Left renal cortex interstitium (tissue), 4 donors: ENCODE measurements at places on chromosomes 2 and 18.

DNA sequence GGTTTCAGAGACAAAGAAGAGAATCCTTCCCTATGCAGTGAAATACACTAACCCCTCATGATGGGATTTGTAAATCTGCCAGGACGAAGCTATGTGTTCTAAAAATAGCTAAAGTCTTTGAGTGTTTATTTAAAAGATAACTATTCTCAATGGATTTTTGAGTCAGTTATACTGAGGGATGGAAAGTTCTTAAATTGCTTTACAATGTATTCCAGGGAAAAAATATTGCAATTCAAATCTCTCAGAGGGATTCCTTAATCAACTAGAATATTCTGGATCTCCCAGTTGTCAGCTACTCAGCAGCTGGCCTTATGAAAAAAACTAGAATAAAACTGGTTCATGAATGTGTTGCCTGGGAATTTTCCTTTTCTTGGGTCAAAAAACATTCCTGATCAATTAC is 312.4 kb downstream of the PLCL1 start:
- DNase-seq = no peak

DNA sequence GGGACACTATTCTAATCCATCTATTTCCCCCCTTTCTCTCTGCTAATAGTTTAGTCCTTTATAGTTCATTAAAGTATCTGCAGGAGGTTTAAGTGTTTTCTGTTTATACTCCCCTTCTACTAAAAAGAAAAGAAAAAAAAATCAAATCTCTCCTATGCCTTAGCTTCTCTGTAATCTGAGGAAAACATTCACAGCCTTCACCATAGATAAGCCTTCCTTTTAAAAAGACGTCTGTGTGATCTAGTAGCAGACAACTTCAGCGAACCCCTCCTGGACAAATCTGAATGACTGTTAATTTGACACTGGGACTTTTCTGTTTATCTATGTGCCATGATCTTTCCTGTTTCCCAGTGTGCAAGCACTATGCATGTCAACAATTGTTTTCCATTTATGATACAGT is 70.4 kb upstream of the CDH19 start:
- no peak for DNase-seq

DNA sequence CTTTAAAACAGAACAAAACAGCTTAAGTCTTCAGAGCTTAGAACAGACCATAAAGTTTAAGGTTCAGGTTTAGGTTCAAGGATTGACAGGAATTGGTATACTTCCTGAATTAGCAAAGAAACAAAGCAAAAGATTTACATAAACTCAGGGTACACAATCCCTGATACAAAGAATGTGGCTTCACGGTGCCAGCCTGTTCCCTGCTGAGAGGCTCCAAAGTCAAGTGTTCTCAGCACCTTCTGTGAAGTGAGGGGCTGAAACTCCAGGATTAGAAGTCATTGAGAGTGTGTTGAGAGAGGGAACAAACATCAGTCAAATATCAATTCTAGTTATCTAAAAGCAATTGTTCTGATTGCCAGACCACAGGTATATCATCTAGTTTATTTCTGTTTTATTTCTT is 35.7 kb downstream of the DYNAP start:
- no peak for DNase-seq

DNA sequence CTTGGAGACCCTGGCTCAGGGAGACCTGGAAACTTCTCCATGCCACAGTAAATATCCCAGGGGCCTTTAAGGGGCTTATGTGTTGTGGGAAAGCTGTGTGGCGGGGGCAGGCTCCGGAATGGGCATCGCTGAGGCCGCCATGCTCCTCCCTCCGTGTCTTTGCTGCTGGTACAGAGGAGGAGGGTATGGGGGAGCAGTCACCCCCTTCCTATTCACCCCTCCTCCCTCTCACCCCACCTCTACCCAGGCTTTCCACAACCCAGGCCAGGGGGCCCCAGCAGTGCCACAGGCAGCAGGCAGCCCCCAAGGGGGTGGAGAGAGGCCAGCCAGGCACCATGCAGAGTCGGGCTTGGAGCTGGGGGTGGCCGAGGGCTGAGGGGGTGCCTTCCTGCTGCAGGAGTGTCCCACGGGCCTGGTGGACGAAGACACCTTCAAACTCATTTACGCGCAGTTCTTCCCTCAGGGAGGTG is 28.0 kb upstream of the FAHD2A start:
- no peak for DNase-seq

- no peak for DNase-seq
Measured at GRCh38 chr2:85831735-85832134, 57.1 kb downstream of the ST3GAL5 start.

GRCh38 chr2:196365923-196366322 is 194.5 kb upstream of the STK17B start:
- DNase-seq = no peak

DNA sequence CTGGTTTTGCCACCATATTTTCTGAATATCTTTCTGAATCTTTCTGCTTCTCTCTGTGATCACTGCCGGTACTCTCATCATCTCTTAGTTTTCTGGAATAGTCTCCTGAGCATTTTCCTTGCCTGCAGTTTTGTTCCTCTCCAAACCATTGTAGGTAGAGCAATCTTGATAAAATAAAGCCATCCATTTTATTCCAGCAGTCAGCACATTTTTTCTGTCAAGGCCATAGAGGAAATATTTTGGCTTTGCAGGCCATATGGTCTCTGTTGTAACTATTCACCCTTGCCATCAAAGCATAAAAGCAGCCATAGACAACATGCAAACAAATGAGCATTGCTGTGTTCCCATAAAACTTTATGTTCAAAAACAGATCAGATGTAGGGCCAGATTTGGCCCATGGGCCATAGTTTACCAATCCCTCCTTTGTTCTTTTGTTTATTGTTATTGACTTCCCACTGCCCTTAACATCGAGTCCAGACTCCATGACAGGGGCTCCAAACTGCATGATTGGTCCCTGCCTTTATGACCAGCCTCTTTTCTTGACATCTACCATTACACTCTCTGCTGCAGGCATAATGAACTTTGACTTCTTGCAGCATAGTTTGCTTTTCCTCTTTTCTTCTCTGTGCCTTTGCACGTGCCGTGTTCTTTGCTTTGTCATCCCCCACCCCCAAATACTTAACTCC is 29.8 kb downstream of the TMEM87B start:
- peak; percentile 51 for DNase-seq

DNA sequence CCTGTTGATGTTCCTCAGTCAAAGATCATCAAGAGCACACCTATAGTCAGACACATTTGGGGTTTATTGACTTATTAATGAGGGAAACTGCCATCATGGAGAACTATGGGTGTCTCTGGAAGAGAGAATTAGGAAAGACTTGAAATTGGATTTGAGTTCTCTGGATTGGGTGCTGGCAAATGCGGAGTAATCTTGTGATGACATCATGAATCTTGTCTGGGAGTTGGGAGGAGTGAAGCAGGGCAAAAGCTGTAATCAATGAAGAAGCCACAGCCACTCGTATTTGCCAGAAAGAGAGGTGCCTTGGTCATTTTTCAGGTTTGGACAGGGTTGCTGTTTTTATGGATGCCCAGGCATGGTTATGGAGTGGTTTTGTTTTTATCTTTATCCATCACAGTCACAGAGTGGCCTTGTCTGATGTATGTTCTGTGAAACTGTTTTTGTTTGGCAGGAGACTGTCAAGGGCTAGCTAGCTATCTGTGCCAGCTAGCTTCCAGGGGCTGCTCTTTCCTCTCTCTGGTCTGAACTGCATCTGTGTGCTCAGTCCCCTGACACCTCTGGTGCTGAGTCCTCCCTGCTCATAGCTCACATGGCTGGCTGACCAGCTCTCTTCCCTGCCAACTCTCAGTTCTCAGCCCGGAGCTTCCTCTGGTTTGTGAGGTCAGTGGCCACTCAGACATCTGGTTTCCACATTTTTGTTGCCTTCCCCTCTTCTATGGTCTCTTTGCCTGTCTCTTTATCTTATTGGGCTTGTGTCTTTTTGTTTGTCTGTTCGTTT is 193.4 kb upstream of the RMP24 start:
- DNase-seq = no peak

DNA sequence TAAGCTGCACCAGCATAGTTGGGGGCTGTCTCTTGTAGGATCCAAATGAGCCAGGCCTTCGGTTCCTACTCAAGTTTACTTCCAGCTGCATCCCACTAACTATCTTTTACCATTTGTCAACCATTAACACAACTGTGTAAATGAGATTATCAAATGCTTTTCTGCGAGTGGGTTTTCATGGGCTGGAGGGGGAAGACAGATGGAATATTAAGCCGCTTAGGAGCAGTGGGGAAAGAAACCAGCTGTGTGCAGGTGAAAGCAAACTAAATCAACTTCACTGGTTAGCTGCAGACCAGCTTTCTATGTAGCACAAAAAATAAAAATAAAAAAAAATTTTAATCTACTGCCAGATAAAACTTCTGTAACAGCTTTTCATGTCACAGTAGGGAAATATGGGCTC is 307.3 kb upstream of the FBXO11 start:
- DNase-seq = no peak
